Heart right ventricle (tissue), 16 donors: ENCODE measurements at places on chromosomes 1 and 21. TPM values are rescaled to one million over a fixed set of nuclear protein-coding genes. Genes with fewer than 3 reads are reported as not detected.
A peak's percentile ranks its signal among the peaks of the same experiment; 100 is the strongest.

GRCh38 chr1:246078888-246079252 is 428.2 kb downstream of the SMYD3 start:
- no peak for DNase-seq

DNA sequence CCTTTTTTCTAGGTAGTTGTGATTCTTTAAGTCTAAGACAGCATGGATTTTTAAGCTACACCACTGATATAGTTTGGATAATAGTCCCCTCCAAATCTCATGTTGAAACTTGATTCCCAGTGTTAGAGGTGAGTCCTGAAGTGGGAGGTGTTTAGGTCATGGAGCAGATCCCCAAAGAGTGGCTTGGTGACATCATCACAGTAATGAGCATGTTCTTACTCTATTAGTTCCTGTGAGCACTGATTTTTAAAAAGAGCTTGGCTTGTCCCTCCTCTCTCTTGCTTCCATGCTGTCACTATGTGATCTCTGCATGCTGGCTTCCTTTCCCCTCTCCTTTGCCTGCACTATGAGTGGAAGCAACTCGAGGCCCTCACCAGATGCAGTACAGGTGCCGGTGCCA is 115.5 kb downstream of the LEPR start:
- DNase-seq = no peak

SPRR1A gene
- not detected for polyA plus RNA-seq

DNA sequence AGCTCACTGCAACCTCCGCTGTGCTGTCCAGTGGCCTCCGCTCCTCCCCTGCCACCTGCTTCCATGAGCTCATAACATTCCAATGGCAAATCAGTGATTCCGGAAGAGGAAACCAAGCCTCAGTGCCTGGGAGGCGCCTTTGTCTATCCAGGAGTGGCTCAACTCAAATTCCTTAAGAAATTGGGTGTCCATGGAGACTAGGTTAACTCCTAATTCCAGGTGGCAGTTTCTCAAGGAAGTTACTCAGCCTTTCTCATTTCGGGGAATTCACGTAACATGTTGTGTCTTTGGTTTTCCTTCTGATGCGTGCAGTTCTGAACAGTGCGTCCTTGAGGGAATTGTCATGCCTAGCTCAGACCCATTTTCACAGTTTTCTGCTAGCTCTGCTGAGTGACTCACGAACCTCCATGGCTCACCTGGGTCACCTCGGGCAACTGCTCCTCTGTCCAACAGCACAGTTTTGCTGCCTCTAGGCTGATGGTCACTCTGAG is 89.9 kb upstream of the DSCAM start:
- no peak for DNase-seq

DNA sequence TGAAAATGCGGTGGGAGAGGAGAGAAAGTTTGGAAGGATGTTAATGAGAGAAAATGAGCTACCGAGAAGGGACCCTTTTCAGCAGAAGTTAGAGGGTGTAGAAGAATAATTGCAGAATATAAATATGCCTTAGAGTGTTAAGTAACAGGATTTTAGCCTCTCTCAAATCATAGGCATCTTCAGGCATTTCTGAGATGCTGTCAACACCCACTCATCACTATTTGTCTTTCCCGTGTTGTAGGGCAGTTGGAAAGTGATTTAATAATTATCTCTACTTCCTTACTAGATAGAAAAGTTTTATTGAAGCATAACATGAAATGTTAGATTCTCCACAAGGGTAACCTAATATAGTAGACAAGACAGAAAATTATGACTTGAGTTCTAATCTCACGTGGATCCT is 96.4 kb upstream of the RGS4 start:
- DNase-seq = no peak

GJC2 gene
- 1.0 TPM for polyA plus RNA-seq

RASSF5 gene
- polyA plus RNA-seq = 2.4 TPM

- no peak for DNase-seq
Measured at GRCh38 chr1:213163278-213163711, 112.3 kb downstream of the RPS6KC1 start.

- no peak for DNase-seq
Measured at GRCh38 chr1:157597959-157598667, at the start of gene FCRL4. Gene FCRL4, minus strand, starts transcription at chr1:157598085. Its CDS starts 141 bp downstream, at chr1:157597944.

DNA sequence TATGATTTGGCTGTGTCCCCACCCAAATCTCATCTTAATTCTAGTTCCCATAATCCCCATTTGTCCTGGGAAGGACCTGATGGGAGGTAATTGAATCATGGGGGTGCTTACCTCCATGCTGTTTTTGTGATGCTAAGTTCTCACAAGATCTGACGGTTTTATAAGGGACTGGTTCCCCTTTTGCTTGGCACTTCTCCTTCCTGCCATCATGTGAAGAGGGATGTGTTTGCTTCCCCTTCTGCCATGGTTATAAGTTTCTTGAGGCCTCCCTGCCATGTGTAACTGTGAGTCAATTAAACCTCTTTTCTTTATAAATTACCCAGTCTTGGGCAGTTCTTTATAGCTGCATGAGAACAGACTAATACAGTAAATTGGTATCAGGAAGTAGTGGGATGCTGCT is 114.1 kb downstream of the ZNF648 start:
- no peak for DNase-seq

- DNase-seq = no peak
Measured at GRCh38 chr1:109837852-109838570, 72.6 kb upstream of the CSF1 start.

- no peak for DNase-seq
Measured at GRCh38 chr1:26832249-26832960, 5.9 kb downstream of the ZDHHC18 start.

DNA sequence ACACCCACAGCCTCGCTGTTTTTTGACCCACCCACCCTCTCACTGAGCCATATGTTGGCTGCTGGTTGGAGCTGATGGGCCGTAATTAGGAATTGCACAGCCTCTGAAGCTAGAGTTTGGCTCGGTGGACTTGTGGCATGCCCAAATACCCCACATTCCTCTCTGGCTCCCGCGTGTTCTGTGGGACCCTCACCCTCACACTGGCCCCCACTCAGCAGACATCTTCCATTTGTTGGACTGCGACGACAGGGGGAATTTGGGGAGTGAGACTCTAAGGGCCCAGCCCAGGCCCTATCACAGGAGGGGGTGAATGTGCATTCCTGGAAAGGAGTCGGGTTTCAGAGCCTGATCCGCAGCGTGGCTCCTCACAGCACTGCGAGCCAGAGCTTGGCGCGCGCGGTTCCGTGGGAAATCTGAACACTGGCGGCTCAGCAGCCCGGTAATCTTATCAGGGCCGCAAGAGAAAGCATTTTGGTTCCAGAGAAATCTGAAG is 5.2 kb downstream of the RCSD1 start:
- peak; percentile 71 for DNase-seq

DNA sequence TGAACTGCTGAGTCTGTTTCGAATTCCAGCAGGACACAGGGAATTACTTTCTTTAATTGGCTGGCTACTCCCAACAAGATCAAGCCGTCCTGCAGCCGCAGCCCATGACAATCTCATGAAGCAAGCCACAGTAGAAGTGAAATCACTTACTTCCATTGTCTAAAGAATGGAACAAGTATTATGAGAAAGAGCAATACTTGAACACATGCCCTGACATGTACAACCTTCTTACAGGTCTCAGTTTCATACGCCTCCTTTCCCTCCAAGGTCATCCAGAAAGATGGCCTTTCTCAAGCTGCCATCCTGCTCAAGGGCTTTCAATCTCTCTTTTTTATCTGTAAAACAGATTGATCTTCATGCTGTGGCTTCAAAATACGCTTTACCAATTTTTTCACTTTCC is 85.1 kb downstream of the PCSK9 start:
- no peak for DNase-seq

DNA sequence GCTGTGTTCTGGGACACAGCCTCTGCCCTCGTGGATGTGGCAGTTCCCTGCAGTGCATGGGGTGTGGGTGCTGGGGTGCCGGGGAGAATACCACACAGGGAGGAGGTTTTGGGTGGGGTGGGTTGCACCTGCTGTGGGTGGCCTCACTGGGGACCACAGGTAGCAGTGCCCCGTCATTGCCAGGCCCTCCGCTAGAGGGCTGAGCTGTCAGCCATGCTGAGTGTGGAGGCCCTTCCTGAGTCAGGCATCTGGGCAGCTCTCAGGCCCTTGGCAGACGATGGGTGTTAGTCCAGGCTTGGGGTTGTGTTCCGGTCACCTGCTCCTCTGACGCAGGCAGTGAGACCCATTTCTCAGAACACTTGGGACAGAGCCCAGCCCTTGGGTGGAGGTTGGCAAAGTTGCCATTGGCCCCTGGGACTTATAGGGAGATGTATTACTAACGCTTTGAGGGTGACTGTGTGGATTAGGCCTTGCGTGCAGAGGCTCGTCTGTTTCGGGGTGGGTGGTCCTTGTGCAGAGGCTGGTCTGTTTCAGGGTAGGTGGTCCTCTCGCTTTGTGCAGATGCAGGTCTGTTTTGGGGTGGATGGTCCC is 23.9 kb downstream of the PCNT start:
- peak; percentile 52 for DNase-seq

PTCH2 gene
- polyA plus RNA-seq = 0.80 TPM

DNA sequence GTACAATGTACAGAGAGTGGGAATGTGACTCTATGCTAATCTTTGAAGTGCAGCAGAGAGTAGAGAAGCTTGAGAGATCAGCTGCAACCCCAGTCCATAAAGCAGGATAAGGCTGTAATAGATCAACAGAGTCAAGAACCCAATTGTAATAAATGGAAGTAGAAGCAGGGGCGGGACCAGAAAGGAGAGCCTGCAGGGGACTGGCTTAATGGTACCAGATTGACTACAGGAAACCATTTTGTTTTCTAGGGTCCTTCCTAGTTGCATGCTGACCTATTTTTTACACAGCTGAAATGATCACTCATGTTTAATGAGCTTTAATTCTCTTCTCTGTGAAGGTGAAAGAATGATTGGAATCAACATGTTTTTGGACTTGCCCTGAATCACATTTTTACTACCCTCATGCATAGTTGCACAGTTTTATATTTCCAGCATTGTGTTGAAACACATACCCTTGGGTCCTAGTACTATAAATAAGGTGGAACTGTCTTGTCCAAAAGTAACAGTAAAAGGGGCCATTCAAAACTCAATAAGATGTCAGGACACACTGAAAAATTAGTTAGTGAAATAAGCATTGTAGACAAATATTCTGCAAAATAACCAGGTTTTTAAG is 69.8 kb downstream of the GPR88 start:
- DNase-seq = no peak

ENAH gene
- polyA plus RNA-seq = 16.4 TPM

GRCh38 chr1:25021591-25022215 is 91.6 kb upstream of the RUNX3 start:
- DNase-seq = no peak

DNA sequence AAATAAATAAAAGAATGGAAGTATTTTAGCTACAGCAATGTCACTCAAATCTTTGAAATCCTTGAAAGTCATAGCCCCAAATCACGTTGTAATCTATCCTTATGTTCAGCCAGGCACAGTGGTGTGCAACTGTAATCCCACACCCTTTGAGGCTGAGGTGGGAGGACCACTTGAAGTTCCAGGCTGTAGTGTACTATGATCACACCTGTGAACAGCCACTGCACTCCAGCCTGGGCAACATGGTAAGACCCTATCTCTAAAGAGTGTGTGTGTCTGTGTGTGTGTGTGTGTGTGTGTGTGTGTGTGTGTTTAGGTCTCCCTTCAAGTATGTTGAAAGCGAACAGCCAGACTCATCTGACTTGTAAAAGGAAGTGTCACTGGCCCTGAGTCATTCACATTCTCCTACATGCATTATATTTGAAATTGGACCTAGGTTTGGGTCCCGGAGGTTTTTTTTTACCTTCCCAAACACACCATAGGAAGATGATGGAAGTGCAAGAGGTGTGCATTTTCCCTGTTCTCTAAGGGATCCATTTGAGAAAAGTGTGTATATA is 50.1 kb downstream of the ZNF281 start:
- DNase-seq = no peak

- DNase-seq = no peak
Measured at GRCh38 chr1:231199868-231200267, 38.0 kb downstream of the TRIM67 start.

- no peak for DNase-seq
Measured at GRCh38 chr21:33393348-33393747, 9.9 kb upstream of the IFNGR2 start.

- DNase-seq = no peak
Measured at GRCh38 chr1:36652011-36652410, 169.3 kb upstream of the CSF3R start.

PAQR6 gene
- polyA plus RNA-seq = 1.5 TPM

GRCh38 chr21:28641731-28642130 is 350.9 kb downstream of the LTN1 start:
- DNase-seq = no peak

DNA sequence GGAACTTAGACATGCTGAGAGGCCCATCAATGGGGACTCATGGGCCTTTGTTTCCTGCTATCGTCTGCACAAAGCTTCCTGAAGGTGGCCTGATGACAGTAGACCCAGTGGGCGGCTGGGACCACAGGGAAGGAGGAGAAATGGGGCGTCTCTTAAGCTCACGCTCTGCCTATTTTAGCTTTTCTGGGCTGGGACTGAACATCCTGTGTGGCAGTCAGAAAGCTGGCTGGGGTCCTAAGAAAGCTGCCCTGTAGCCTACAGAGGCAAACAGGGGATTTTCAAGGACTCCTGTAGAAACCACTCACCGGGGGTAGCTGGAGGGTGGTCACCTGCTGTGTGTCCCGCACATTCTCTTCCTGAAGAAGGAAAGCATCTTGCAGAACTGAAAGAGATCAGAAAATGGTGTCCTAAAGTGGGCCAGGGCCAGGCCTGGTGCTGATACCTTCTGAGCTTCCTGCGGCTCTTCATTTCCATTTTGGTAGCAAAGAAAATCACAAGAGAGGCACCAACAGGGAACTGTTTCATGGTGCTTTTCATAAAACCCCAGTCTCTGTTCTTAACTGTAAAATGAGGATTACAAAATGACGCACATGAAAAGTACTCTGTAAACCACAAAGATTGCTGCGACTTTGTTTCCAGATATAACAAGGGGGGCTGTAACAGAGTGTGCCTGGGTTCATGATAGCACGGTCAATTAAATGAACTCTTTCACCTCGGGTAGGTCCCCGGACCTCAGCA is 8.6 kb downstream of the ZNF496 start:
- no peak for DNase-seq

- peak; percentile 79 for DNase-seq
Measured at GRCh38 chr1:202107321-202107761, 15.4 kb upstream of the GPR37L1 start.

- DNase-seq = no peak
Measured at GRCh38 chr1:6241107-6241886, 2.7 kb upstream of the HES3 start.

DNA sequence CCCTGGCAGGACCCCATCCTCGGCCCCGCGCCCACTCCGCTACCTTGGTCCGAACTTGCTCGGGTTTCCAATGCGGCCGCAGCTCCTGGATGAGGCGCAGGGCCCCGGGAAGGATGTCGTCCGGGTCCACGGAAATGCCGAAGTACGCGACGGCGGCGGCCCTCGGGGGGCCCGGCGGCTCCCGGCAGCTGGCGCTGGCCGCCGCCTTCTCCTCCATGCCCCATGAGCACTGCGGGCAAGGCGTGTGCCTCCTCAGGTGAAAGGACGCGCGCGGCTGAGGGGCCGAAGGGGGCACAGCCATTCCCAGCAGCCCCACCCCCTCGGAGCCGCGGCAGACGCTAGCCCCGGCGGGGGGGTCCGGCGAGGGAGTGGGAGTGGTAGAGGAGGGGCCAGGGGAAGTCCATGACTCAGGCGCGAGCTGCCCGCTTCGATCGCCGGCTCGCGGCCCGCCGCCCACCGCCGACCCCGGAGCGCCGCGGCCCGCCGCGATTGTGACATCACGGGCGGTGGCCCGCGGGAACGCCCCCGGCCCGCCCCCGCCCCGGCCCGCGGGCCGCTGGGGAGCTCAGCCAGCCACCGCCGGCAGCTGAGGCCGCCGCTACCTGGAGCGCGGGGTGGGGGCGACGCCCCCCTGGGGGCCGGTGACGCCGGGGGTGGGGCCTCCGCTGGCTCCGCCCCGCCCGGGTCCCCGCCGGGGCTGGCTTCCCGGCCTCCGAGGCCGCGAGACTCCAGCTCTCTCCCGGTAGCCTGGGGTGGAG is at the start of gene ETNK2:
TSS of gene ETNK2 (minus strand) at position 493 of the 758 bp plus-strand sequence. CDS start at position 301, 192 bp downstream.
- DNase-seq = peak; percentile 56
